Epithelial cell of umbilical artery (primary cell): ENCODE measurements at places on chromosomes 5 and 9. TPM values are rescaled to one million over a fixed set of nuclear protein-coding genes. Genes with fewer than 3 reads are reported as not detected.

Gene IL17B
- total RNA-seq, result 0.91 TPM in 1 of 2 replicates, not detected in the other

Gene FAT2
- under 0.01 TPM in 1 of 2 replicates, not detected in the other for total RNA-seq

Gene GABBR2
- 0.61 and 1.6 TPM in 2 replicates for total RNA-seq

Gene FNIP1
- total RNA-seq, result 24.7 and 33.6 TPM in 2 replicates
